Activated CD8-positive, alpha-beta memory T cell treated with anti-CD3 and anti-CD28 coated beads, Interleukin-2, amount 10 ng/mL, durations not matched to agents 7 days and 5 days (primary cell): ENCODE measurements at places on chromosomes 7 and 10.

DNA sequence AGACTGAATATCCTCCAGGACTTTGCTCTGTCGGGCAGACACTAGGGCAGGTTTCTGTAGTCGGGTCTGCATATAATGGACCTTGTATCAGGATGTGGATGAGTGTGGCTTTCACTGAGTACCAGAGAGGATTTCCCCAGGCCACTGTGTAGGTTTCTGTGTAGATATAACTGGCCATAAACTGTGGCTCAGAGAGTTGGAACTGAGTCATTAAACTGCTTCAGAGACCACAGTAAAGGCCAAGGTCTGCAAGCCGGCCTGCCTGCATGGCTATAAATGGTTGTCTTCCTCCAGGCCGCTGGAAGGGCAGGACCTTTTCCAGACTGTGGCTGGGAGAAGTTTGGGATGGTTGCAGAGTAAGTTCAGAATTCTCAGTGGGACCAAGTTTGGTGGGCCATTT, 16.9 kb downstream of the ZNF92 start:
- H3K27ac ChIP-seq = no peak overlapping the region
- peaks cover 11% of the 10 kb centered on the region for H3K4me1 ChIP-seq
- no peaks in the 10 kb centered on the region for H3K27me3 ChIP-seq
- peaks cover 80% of the 10 kb centered on the region for H3K36me3 ChIP-seq
- DNase-seq = no peak

DNA sequence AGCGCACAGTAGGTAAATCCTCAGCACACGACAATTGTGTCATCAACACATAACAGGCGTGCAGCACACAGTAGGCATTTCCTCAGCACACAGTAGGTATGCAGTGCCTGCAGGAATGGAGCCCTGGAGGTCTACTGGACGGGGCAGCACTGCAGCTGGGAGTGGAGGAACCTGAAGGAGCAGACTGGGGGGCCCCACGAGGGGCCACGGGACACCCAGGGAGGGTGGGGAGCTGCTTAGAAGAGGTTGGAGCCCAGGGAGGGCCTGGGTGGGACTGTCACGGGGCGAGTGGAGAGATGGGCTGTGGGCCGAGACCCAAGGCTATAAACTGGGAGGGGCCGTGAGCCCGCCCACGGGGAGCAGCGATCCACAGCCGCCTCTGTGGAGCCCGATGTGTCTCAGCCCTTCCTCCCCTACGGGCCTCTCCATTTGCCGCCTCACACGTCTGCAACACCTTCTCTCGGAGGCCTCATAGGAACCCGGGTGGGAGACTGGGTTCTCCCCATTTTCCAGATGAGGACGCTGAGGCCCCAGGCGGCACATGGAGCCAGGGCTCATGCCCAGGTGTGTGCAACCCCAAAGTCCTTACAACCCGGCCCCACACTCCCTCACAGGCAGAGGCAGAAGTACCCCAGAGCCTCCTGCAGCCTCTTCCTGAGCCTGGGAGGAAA, 101.5 kb downstream of the MICALL2 start:
- H3K4me1 ChIP-seq = no peaks in the 10 kb centered on the region
- H3K27ac ChIP-seq = no peak overlapping the region
- DNase-seq = no peak
- H3K4me3 ChIP-seq = no peak overlapping the region

DNA sequence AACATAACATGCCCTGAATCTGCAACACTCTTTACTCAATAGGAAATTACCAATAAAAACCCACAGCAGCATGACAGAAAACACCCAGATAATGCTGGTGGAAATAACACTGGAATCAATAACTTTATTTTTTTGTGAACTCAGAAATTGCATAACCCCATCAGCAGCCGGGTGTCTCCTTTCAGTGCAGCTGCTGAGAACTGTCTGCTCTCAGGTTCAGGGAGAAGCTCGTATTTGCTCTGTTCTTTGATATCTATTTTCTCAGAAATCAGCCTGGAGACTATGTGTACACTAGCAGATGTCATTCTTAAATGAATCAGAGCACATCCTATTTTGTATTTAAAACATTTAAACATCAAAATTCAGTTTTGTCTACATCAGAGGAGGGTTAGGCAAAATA, 506.0 kb downstream of the POM121L12 start:
- no peak overlapping the region for H3K4me3 ChIP-seq
- H3K4me1 ChIP-seq = no peaks in the 10 kb centered on the region
- H3K27me3 ChIP-seq = no peaks in the 10 kb centered on the region
- H3K27ac ChIP-seq = no peak overlapping the region
- no peak for DNase-seq

DNA sequence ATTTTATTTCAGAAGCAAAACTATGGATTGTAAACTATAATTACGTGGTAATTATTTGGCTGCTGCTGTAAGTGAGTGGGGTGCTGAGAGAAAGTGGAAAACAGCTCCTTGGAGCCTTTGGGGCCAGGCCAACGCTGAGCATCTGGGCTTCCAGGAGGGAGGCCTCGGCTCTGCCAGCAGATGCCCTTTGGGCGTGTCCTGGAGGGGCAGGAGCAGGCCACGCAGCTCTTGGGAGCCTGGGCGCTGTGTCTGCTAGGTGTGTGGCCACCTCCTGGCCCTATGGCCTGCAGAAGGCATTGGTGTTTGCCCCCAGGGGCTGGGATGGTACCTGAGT, 423.3 kb downstream of the GLRX3 start:
- H3K27me3 ChIP-seq = no peaks in the 10 kb centered on the region
- H3K4me1 ChIP-seq = no peaks in the 10 kb centered on the region
- DNase-seq = no peak
- no peak overlapping the region for H3K27ac ChIP-seq
- no peaks in the 10 kb centered on the region for H3K36me3 ChIP-seq

DNA sequence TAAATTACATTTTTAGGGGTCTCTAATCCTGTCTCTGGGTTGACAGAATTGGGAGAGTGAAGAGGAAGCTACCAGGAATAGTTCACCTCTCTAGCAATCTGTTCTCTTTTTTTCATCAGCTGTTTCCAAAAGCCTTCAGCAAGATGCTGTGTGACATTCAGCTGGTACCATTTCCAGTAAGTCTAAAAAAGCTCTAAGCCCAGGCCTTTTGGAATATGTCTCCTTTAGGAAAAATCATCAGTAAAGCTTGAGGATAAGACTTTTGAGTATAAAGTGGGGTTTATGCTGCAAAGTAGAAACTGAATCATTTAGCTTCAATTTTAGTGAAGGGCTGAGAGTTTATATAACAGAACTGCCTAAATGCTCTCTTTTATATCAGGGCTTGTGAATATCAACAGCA, 81.5 kb downstream of the CCNY start:
- H3K4me3 ChIP-seq = no peak overlapping the region
- no peaks in the 10 kb centered on the region for H3K4me1 ChIP-seq
- no peak for DNase-seq
- no peaks in the 10 kb centered on the region for H3K36me3 ChIP-seq
